Fibroblast of skin of scalp (primary cell): ENCODE measurements at places on chromosomes 4 and X.

DNA sequence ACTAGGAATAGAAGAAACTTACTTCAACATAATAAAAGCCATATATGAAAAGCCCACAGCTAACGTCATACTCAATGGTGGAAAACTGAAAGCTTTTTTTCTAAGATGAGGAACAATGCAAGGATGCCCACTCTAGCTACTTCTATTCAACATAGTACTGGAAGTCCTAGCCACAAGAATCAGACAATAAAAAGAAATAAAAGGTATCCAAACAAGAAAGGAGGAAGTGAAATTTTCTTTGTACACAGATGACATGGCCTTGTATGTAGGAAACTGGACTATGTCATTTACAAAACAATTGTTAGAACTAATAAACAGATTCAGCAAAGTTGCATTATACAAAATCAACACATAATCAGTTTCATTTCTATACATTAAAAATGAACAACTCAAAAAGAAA lies 25.5 kb upstream of the NXT2 start:
- no peak for DNase-seq

- peak; percentile 29 for DNase-seq
These were observed 43.5 kb downstream of the LHFPL1 start for GRCh38 chrX:112636288-112636687.

DNA sequence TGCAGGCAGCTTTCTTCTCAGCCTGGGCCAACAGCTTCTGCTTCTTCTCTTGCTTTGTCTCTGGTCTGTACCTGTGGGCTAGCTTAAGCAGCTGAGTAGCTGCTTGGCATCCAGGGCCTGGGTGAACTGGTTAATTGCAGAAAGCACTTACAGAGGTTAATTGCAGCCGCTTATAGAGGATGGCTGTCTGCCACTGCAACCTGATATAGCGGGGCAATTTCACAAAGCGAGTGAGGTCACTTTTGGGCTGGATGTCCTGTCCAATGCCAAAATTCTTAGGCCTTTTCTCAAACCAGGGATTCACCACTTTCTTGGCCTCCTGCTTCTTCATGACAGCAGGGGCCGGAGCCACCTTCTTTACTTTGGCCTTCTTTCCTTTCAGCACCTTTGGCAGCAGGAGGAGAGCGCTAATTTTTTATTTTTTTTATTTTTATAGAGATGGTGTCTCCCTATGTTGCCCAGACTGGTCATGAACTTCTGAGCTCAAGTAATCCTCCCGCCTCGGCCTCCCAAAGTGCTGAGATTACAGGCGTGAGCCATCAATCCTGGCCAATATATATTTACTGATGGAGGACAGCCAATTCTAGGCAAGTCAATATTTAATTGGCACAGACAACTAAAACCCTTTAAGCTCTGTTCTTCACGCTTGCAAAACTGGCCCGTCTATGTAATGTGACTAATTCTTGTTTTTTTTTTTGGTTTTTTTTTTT lies 61.0 kb downstream of the ENOPH1 start:
- no peak for DNase-seq

GRCh38 chr4:145618210-145618931 lies 814 bp upstream of the MMAA start:
- DNase-seq: no peak

- DNase-seq: no peak
These were observed 392.9 kb downstream of the PDGFC start for GRCh38 chr4:156578713-156579112.

DNA sequence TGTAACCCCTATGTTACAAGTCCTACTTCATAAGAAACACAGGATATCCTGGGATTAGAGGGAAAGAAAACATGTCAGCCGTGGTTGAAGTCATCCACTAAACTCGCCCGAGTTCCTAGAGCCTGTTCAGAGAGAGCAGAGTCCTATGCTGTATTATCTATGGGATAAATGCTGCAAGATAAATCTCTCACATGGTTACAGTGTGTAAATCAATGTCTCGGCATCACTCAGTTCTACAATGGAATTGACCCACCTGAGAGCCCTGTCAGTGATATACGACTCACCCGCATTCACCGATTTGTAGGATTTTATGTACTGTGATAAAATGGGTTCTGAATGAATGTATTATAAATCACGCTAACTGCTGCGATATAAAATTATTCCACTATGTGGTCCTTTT lies 127.8 kb upstream of the ANXA3 start:
- DNase-seq: no peak

DNA sequence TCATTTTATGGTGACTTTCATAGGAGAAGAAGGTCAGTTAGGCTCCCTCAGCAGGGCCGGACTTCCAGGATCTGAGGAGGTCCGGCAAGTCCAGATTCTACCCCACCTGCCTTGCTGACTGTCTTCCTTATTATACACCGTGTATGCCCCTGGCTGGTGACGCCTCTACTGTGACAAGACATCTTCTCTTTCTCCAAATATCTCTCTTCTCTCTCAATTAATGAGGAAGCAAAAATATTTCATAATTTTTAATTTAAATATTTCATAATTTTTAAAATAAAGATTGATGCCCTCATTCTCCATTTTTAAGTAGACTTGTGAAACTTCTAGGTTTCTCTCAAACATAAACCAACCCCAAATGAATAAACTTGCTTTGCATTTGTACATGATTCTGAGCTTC lies 202.5 kb downstream of the NSUN7 start:
- DNase-seq: no peak

GRCh38 chrX:23118890-23119527 lies 119.2 kb downstream of the DDX53 start:
- no peak for DNase-seq

DNA sequence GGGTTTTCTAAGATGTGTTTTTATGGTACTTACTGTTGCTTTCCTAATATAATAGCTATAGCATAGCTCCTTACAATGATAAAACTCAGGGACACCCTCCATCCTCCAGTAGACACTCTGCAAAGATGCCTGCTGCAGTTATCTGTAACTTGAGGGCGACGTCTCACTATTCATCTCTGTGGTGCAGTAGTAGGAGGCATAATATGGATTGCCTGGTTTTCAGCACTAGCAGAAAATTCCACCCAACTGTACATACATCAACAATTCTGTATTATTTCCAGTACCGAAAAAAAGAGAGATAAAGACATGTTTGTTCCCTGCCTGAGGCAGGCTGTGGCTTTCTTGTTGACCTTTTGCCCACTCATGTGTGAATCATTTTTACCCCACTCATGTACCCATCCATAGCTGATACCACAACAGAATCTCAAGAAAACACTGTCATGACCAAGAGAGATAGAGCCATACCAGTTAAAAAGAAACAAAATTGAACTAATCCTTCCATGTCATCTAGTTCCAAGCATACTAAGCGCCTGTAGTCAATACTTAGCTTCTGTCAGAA lies 220.1 kb downstream of the RAB28 start:
- DNase-seq: no peak

GRCh38 chr4:152666946-152667345 lies 12.9 kb downstream of the TMEM154 start:
- DNase-seq: no peak

DNA sequence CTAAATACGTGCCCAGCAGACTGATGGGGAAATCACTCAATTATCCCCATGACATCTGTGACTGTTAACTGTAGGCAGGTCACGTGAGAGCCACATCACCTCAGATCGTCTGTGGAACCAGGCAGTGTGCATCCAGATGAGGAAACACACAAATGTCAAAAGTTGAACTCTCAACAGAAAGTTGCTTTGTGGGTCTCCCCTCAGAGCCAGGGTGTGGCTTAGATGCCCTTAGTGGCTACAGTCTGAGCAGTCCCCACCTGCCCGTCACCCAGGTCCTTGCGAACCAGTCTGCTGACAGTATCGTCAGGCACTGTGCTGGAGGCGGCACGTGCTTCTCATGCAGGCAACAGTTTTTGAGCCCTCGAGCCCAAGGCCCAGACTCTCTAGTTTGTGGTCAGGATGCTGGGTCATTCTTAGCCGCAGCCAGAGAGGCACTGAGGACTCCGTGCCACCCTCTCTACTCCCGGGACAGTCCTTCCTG lies 10.8 kb downstream of the TMEM187 start:
- DNase-seq: no peak

DNA sequence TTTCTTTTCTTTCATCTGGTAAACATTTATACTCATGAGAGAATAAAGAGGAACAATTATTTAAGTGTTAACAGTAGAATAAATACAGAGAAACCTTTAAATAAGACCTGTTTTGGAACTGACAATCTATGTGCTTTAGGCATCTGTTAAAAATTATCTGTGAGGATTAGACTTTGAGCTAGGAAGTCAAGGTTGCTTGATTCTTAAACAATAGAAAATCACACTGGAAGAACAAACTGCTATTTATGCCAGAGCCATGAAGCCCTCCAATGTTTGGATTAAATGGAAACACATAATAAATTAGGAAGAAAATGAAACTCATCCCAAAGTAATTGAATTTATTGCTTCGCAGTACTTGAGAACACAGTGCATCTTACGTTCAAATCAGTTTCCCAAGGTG lies 207.2 kb upstream of the NPY2R start:
- DNase-seq: no peak

- no peak for DNase-seq
These were observed 23.4 kb downstream of the PGAM4 start for GRCh38 chrX:77945910-77946545.
